Stimulated activated CD4-positive, alpha-beta T cell treated with anti-CD3 and anti-CD28 coated beads, Interleukin-1b, Interleukin-23, amount 100 ng/mL, for 48 hours (primary cell): ENCODE measurements at places on chromosomes 4 and X.

- DNase-seq, result no peak
These were observed 111.2 kb upstream of the RAPGEF2 start for GRCh38 chr4:158991534-158992155.

GRCh38 chr4:167114416-167114971, 119.8 kb downstream of the SPOCK3 start:
- no peak for DNase-seq

DNA sequence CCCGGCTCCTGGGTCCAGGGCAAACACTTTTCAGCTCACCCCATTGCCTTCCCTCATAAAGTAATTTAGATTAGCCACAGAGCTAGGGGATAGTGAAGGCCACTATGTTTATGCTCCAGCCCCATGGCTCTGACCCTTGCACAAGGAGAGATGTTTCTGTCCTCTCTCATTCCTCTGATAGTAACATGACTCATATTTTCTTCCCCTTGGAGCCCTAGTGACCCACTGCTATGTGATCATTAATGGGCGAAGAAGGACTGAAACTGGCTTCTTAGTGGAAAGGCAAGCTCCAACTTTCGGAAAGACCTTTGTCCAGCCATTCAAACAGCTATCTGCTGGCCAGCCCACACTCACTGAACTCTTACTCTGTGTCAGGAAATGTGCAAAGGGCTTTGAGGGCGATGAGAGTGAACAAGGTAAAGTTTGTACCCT, 12.3 kb downstream of the CLDN2 start:
- no peak for DNase-seq

GRCh38 chr4:86660401-86660800, 66.3 kb downstream of the PTPN13 start:
- DNase-seq, result no peak

GRCh38 chr4:143358923-143359643, 22.4 kb downstream of the GAB1 start:
- DNase-seq, result peak; percentile 44

GRCh38 chr4:119209077-119209476, 3.4 kb upstream of the USP53 start:
- DNase-seq, result peak; percentile 57
